ENCODE measurements at places on chromosomes 7 and 10.

GRCh38 chr10:121526801-121527221 lies 71.4 kb downstream of the FGFR2 start:
- no peak for DNase-seq

DNA sequence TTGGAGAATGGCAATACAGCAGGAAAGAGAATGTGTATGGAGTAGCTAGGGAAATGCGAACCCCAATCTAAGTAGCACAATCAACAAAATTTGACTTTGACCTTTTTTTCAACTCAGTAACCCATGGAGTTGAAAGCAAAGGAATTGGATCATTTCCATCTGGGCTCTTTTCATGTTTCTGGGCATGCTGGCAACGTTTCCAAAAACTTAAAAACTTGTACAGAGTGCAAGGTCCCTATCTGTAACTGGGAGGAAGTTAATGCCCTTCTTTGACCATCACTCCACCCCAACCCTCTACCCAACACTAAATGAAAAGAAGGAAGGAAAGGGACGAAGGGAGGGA lies 1.3 kb upstream of the HIBADH start:
- DNase-seq: no peak

DNA sequence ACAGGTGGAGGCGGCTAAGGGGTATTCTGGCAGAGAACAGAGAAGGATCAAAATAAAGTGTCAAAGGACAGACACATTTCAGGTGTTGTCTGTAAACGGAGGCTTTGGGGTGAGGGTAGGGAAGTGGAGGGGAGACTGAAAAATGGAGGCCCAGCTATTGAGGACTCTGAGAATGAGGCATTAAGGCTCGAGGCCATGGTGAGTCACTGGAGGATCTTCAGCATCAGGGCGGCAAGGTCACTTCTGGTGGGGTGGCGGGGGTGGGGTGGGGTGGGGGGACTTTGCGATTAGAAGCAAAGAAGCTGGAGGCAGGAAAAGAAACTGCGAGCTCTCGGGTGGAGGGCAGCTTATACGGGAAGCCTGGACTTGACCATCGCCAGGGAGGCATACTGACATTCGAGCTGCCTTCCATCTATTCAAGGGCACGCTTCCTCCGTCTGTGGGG lies 58.4 kb upstream of the PCGF5 start:
- DNase-seq: no peak

DNA sequence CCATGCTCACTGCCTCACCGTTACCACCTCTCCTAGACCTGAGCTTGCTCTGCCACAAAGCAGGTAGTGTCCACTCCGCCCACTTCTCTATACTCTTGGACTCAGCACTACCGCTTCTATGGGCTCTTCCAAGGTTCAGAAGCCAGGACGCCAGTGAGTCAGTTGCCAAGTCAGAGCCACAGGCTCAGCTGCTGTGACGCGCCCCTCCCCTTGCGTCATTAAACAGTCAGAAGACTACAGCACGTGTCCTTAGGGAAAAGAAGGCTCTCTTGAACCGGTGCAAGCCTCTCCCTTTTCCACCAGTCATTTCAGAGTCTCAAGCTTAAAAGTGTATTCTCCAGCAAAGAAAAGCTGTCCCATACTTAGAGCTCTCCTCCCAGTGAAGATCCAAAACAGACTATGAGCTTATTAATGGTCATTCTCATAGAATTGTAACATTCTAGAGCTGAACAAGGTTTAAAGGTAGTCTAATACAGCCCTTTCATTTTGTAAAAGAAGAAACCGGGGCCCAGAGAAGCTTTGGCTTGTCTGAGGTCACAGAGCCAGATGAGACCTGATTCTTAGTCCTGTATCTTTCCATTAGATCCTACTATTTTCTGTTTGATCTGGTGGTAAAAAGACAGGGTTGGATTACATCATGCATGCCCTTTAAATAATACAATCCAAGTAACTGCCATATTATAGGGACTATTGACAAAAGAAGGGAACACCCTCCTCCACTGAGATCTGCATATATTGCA lies 40.9 kb upstream of the MET start:
- DNase-seq: no peak

- DNase-seq: no peak
These were observed 686 bp upstream of the MIOS start for GRCh38 chr7:7565746-7566650.

- DNase-seq: no peak
These were observed 99.4 kb downstream of the BTRC start for GRCh38 chr10:101453318-101453717.

DNA sequence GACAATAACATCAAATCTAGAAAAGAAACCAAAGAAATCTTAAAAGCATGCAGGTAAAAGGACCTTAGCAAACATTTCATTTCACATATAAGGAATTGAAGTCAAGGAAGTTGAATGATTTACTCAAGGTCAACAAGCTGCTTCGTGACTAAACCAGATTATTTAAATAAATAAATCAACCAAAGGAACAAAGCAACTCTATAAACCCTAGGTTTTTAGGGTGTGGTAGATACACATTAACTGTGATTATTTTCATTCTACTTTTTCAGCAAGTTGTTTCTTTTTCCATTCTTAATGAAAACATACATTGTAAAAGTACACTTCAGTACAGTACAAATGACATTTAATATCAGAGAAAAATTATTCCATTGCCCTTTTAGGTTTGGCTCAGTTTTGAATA lies 382.0 kb upstream of the STEAP1 start:
- DNase-seq: no peak

GRCh38 chr7:142602756-142603155 lies 146.5 kb upstream of the PRSS1 start:
- DNase-seq: no peak

- DNase-seq: no peak
These were observed 10.3 kb upstream of the STK17A start for GRCh38 chr7:43572516-43573049.

DNA sequence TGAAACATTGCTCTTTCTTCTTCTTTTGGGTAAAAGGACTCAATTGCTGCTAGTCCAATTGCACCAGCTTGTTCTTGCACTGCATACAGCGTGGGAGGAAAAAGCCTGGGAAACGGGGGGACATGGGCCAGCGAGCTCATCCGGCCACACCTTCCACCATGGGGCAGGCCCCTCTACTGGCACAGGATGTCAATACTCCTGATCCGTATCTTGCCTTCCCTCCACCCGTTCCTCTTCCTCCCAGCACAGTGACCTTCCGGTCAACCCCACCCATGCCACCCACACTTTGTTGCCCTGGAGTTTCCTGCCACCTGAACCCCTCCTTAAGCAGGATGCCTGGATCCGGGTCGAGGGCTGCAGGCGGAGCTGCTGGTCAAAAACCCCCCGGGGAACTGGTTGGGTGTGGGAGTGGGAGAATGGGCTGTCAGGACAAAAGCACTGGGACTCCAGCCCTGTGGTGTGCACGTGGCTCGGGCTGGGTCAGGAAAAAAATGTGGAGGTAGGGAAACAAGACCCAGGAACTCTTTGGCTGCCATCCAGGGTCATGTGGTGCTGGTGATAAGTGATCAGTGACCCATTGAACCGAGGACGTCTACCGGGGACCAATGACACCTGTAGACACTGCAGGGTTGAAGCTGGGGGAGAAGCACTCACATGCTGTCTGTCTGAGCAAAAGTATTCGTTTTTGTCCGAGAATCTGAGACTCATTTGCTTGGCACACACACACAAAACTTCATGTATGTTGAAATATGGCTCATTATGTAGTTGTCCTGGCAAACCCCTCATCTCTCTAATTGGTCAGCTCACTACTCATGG lies 8.1 kb downstream of the IL2RA start:
- no peak for DNase-seq

DNA sequence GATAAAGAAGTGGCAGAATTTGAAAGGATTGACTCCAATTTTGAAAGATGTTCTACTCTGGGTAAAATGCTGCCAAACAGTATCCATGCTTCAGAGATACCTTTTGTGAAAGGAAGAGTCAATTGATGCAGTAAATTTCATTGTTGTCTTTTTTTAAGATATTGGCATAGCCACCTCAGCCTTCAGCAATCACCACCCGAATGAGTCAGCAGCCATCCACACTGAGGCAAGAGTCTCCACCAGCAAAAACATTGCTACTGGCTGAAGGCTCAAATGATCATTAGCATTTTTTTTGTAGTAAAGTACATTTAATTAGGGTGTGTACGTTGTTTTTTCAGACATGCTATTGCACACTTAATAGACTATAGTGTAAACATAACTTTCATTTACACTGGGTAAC lies 31.7 kb upstream of the CYP26C1 start:
- DNase-seq: no peak

GRCh38 chr7:138720286-138720685 lies 19.1 kb upstream of the SVOPL start:
- DNase-seq: no peak

- DNase-seq: no peak
These were observed 199.7 kb upstream of the LRRN3 start for GRCh38 chr7:110891197-110891596.

DNA sequence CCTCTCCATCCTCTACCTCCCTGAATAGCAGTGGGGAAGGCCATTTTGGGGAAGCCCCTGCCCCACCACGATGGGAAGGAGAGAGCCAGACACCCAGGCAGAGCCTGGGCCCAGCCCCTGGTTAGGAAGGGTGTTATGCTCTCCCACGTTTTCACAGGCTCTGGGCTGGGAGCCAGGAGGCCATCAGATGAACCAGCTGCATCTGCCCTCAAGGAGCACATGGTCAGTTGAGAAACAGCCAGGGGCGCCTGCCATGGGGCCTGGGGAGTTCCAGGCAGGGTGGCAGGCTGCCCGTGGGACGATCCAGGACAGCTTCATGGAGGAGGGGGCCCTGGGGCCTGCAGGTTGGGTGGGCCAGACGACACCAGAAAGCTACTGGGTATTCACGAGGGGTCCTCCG lies 47.5 kb downstream of the CAMK2B start:
- no peak for DNase-seq

DNA sequence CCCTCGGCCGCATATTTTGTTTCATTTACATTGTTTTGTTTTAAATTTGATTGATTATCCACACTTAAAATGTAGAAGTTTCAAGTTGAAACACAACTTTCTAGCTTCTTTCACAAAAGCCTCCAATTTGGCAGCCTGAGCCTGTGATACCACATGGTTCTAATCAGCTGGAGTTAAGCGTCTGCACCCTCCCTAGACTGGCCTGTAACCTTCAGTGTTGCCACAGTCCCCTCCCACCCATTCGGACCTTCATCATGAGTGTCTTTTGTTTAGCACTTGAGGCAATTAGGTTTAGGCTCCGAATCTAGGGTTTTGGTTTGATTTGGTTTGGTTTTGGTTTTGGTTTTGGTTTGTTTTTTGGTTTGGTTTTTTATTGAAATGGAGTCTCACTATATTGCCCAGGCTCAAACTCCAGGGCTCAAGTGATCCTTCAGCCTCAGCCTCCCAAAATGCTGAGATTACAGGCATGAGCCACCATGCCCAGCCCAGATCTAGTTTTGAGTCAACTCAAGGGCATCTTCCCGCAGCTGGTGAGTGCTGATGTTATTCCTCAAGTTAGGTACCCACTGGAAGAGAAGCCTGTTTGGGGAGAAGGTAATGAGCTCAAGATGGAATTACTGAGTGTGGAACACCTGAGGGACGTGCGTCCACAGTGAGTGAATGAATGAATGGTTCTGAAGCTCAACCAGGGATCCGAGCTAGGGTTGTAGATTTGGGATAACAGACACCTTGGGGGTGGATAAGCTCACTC lies 201.4 kb downstream of the HECW1 start:
- no peak for DNase-seq

All from NCI-H1694 (cell line).